Left renal pelvis (tissue), 4 donors: ENCODE measurements at places on chromosomes 6 and 20. TPM values are rescaled to one million over a fixed set of nuclear protein-coding genes. Genes with fewer than 3 reads are reported as not detected.

RNF182 gene
- 3.3 TPM for polyA plus RNA-seq

PROKR2 gene
- 0.30 TPM for polyA plus RNA-seq

GRCh38 chr20:41183391-41183790 lies 46.0 kb downstream of the PLCG1 start:
- no peak for DNase-seq

GJE1 gene
- not detected for polyA plus RNA-seq

DNA sequence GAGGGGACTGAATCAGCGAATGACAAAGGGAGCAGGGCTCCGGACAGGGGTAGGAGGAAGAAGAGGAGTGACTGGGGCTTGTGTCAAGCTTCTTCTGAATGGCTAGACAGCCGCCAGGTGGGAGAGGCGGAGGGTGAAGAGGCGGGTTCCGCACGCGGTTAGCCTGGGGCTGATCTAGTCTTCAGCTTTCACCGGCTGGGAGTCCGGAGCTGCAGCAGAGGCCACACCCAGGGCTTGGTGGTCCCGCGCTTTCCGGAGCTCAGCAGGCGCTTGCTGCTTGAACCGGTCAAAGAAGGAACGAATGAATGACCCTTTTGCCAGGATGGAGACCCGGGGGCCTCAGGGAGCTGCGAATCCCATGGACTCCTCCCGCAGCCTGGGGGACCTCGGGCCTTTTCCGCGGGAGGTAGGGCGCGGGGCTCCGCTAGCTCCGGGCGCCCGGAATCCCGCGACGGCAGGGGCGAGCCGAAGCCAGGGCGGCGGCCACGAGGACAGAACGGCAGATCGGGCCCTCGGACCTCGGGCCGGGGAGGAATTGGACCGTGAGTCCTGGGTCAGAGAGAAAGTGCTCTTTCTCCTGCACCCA lies at the start of gene C6orf141:
TSS of gene C6orf141 (plus strand) at position 177 of the 586 bp plus-strand sequence. CDS start at position 302, 125 bp downstream.
- no peak for DNase-seq

ANKRD66 gene
- not detected for polyA plus RNA-seq

TINAG gene
- 22.1 TPM for polyA plus RNA-seq

TTLL9 gene
- polyA plus RNA-seq = 6.2 TPM

- no peak for DNase-seq
Measured at GRCh38 chr6:140671926-140672325, 1297.5 kb upstream of the CITED2 start.

DNA sequence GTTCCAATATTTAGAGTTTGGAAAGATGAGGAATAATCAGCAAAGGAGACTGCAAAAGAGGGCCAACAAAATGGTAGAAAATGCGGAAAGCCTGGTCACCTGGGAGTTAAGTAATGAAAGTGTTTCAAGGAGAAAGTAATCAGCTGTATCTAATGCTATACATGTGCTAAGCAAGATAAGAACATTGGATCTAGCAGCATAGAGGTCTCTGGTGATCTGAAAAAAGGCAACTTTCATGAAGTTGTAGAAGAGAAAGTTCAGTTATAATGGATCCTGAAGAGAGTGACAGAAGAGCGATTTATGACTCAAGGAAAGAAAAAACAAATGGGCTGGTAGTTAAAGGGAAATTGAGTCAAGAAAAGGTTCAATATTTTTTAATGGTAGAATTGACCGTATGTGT lies 4.6 kb upstream of the RSPH3 start:
- DNase-seq = no peak

RBPJL gene
- polyA plus RNA-seq = not detected

DNA sequence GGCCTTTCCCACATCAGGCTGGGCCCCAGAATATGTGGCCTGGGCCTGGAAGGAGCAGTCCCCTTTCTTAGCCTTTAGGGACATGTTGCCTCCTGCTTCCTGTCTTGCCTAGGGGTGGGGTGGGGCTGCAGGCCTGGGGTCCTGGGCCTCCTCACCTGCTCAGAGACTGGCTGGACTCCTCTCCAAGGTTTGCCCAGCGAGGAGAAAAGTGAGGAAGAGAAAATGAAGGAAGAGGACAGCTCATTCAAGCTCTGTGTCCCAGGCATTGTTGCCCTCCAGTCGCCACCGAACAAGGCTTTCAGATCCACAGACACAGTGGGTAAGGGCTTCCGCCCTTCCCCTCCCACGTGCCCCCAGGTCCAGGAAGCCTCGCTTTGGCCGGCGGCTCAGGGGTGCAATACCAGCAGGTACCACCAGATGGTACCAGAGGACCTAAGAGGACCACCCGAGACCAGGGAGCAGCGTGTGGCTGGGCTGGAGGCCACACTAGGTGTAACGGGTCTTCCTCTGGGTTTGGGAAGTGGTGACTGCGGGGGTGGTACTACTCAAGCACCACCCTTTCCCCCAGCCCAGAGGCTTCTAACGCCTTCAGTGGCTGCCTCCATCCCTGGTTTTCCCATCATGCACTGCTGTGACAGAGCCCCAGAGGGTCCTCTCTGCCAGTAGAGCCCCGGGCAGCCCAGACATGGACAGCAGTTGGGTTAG lies 5.5 kb upstream of the BAK1 start:
- no peak for DNase-seq

DNA sequence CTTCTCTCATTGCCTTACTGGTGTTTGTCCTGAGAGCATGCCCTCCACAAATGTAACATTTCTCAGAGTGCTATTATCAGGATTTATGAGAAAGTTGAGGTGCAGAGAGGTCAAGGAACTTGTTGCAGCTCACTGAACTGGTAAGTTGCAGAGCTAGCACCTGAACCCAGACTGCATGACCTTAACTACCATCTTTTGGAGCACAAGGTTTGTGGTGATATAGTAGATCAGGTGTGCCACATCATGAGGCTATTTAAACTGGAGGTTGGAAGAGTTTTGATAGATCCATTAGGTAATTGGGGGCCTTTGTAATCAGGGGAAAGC lies 112.0 kb upstream of the CITED2 start:
- no peak for DNase-seq

CCN6 gene
- 4.6 TPM for polyA plus RNA-seq

- no peak for DNase-seq
Measured at GRCh38 chr20:57756213-57756612, 46.4 kb upstream of the PMEPA1 start.

HLA-DOB gene
- 0.14 TPM for polyA plus RNA-seq

GRCh38 chr20:52150440-52151258 lies 40.9 kb downstream of the ZFP64 start:
- DNase-seq = peak; percentile 33

SNAP25 gene
- polyA plus RNA-seq = 15.1 TPM
